ENCODE measurements at places on chromosomes 5 and 9. TPM values are rescaled to one million over a fixed set of nuclear protein-coding genes. Genes with fewer than 3 reads are reported as not detected.

GRCh38 chr9:111527347-111527746 lies 2.4 kb downstream of the ZNF483 start:
- no peak for DNase-seq

GRCh38 chr5:170509348-170509660 lies 5.5 kb downstream of the KCNIP1 start:
- no peak for DNase-seq

DNA sequence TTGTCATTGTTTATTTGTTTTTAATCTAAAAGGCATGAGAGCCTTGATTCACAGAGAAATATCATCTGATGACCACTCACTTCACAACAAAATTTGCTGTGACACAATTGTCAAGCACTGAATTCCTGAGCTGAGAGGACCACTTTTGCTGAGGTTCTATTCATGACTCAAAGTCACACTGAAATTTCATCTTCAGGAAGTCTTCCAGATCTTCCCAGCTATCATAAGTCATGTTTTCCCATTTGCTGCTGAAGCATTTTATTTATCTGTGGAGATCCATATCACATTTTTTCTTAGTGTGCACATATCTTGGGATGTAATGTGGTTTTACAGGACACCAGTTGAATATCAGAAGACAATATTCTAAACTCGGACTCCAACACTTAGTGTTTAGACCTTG lies 255.1 kb upstream of the TRIM32 start:
- no peak for DNase-seq

DNA sequence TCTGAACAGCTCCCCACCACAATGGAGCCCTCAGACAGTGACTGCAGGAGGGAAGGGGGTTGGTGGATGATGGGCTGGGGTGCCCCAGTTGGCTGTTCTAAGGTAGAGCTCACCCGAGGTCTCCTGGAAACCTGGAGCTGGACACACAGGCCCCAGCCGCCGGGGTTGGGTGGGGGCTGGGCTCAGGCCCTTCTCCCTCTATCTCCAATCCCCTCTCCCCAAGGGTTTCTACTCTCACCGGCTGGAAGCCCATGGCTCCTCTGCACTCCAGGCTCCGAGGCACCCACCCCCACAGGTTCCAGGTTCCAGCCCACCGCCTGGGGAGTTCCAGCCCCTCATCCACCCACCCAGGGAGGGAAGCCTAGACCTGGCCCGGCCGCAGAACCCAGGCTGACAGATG lies 766 bp downstream of the NR5A1 start:
- no peak for DNase-seq

GRCh38 chr9:118059484-118060278 lies 355.5 kb downstream of the TLR4 start:
- no peak for DNase-seq

DNA sequence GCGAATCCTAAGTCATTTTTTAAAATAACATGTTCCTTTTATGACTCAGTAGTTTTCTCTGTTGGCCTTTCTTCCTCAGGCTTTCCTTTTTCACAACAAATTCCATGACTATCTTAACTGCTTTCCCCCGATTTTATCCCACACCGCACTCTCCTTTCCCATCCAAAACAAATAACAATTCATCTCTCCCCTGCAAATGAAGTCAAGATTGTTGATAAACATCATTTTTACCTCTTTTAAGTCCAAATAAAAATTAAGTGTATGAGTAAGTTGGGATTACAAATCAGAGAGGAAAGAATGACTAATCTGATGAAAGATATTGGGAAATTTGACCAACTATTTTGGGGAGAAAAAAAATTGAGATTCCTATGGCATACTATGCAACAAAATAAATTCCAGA lies 47.3 kb downstream of the SEC61B start:
- no peak for DNase-seq

DNA sequence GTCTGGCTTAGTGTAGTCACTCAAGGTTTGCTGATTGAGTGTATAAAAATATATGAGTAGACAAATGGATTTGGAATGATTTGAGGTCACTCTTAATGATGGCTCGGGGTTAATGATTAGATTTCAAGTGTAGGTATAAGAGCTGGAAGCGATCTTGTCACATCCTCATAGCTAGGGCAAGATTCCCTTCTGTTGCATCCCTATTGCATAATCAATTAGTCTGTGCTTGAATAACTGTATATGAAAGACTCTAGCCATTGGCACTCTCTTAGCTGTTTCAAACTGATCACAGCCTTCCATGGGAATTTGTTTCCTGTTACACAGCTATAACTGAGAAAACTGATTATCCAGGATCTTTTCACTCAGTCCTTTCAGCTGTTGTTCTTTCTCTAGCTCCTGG lies 811.6 kb downstream of the TLE4 start:
- DNase-seq = no peak

DNA sequence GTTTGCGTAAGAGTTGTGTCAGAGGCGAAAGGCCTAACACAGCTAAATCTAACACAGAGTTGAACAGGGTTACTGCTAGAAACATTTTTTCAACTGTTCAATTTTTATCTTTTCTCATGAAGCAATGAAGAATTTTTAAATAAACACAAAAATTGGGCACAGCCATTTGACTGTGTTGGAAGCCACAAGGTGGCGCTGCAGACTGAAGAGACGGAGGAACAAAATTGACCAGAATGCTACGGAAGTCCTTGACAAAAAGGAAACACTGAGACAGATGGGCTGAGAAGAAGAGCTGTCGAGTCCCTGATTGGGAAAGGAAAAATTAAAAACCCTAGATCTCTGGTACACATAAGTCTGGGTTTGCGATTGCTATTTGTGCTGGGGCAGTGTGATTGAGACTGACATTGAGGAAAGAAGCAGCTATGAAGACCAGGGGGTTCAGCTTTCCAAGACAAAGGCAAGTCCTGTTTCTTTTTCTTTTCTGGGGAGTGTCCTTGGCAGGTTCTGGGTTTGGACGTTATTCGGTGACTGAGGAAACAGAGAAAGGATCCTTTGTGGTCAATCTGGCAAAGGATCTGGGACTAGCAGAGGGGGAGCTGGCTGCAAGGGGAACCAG lies at the start of gene PCDHB9:
Gene PCDHB9, plus strand, starts transcription at position 265 of the 616 bp plus-strand sequence. Its CDS starts 158 bp downstream, at position 423.
- no peak for DNase-seq

DNA sequence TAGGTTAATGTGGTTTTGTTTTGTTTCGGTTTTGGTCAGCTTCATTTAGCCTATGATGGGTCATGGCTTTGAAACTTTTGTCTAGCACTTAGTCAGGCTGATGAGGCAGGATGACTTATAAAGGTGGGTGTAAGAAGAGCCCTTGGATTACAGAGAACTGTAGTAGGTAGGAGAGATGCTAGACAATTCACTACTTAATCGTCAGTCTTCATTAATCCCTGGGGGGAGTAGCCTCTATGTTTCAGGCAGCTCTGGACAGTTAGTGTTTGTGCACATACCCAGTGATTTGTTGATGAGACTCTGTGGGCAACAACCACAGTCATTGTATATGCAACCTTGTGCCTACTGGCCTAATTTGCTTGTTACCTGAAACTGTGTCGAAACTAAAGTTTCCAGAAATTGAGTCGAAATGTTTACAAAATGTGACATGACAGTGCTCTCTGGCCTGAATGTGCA lies 113.3 kb downstream of the MTREX start:
- DNase-seq = no peak

GRCh38 chr9:14530841-14531240 lies 162.4 kb downstream of the ZDHHC21 start:
- no peak for DNase-seq

DNA sequence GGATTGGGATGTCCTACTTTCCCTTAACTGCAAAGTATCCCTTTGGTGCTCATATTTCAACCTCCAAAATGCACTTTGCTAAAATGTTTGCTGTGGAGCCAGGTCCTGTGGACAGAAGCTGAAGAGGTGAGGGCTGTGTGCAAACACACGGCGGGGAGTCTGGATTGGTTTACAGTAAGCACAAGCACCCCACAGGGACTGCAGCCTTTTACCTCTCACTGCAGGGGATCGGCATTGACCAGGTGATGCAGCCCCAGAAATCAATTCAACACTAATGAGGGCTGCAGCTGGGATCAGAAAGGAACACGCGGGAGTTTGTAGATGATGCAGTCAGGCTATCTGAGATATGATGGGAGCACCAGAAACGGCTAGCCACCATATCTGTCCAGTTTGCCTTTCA lies 450.9 kb downstream of the CCDC171 start:
- DNase-seq = no peak

GRCh38 chr9:124673063-124673462 lies 98.0 kb downstream of the NR6A1 start:
- no peak for DNase-seq

DNA sequence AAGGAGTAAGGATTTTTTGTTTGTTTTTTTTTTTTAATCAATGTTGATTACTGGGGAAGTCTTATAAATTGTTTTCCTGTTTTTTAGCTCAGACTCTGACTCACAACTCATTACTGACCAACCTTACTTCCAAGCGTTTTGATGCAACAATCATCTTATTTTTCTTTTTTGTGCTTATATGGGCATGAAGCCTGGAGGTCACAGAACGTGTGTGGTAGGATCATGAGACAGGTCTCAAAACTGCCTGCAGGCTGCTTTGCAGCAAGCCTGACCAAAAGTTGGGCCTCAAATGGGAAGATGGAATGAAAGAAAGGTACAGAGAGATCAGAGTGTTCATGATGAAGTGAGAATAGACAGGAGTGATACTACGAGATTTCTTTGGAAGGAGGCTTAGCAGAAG lies 38.5 kb downstream of the SNCAIP start:
- DNase-seq = no peak

DNA sequence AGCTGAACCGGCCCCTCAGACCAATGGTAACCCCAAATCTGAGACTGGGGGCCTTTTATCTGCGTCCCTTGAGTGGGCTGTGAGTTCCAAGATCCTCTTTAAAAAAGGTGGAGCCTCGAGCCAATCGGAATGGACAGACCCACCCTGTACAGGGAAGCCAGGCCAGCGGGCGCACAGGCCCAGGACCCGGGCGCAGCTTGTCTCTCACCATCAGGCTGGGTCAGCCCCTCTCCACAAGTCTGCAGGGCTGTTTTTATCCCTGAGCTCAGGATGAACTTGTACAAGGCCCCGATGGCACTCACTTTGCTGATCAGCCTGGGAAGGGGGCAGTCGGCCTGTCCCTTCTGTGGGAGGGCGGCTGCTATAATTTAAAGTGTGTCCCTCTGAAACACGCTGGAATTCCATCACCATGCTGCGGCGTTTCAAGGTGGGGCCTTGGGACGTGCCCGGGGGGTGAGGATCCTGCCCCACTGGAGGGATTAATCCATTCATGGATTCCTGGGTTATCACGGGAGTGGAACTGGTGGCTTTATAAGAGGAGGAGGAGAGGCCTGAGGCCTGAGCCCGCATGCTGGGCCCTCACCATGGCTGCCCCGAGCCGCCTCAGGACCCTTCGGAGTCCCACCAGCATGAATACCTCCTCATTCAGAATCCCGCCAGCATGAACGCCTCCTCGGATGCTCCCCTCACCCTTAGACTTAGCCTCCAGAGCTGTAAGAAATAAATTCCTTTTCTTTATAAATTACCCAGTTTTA lies 14.1 kb downstream of the EXD3 start:
- DNase-seq = no peak

- DNase-seq = no peak
Observed at GRCh38 chr9:79013715-79014610, 557.8 kb upstream of the TLE4 start.

DNA sequence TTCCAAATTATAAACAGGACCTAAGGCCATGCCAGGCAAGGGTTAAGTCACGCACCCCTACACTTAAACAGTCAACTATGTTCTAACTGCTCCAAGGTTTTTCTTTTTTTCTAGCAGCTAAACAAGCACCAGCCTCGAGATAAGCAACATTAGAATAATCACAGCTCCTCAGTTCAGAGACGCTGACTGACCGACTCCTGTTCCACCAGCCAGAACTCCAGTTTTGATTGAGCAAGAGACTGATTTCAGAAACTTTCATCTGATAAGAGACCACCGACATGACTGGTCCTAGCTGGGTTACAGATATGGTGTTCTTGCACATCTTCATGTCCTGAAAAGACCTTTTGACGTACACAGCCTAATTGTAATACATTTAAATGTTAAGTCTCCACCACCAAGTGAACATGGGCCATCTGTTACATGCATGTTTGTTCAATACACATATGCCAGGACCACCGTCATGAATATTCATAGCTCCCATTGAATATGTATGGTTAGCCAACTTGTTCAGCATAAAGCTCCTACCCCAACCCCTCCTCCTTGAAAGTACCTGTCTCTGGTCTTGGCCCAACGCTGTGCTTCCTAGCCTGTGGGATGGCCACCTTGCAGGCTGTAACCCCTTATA lies 23.7 kb upstream of the OTULINL start:
- no peak for DNase-seq

GRCh38 chr5:96885518-96886338 lies 9.4 kb downstream of the ERAP2 start:
- DNase-seq = no peak

GRCh38 chr5:44847206-44847852 lies 38.6 kb downstream of the MRPS30 start:
- no peak for DNase-seq

DNA sequence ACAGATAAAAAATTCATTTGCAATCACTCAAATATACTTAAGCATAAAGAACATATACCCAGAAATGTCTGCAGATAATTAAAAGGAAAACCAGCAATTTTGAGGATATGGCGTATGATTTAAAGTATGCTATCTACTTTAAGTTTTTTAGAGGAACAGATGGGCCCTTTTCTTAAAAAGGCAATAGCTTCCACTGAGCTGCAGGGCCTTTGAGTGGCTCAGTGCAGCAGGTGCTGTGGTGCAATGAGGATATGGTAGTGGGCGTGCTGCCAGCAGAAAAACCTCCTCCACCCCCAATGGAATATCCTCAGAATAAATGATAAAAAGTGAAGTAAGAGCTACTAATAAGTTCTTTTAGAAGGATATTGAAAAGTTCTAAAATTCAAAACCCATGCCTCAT lies 814.5 kb downstream of the MTRR start:
- DNase-seq = no peak

DNA sequence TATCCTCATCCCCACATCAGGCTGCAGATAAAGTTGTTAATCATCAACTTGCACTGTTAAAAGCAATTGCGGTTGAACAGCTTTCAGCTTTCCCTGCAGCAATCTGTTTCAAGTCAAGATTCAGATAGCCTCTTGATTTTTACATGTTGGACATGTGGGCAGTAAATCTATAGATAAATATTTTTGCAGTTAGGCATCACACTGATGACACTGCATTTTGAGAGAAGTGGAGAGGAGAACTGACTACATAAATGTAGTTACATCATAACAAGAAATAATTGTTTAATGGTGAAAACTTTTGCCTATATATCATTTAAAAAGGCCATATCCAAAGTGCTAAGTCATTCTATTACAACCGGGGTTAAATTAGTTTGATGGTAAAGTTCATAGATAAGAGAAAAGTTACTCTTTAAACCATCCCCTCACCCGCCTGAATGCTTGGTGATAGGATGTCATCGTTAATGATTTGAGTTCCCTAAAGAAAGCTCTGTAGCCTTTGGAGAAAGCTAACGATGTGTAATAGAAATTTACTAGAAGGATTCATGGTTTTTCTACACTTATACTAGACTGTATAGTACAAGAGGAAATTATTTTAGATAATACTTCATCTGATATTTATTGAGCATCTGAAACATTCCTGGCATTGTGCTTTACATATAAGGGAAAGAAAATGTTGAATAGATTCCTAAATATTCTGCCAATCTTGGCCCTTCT lies 30.8 kb upstream of the ALDH1A1 start:
- no peak for DNase-seq

- DNase-seq = no peak
Observed at GRCh38 chr9:16626577-16627130, 243.8 kb downstream of the BNC2 start.

The POU5F2 gene
- total RNA-seq = 4.9 TPM

The CREBRF gene
- total RNA-seq = 36.5 TPM

The TLE1 gene
- total RNA-seq = 74.0 TPM

The KLHL3 gene
- total RNA-seq = 16.8 TPM

The GPR151 gene
- total RNA-seq = not detected

The SUSD3 gene
- 3.0 TPM for total RNA-seq

The SIMC1 gene
- 25.7 TPM for total RNA-seq

The TGFBI gene
- 147 TPM for total RNA-seq

The FGFR4 gene
- total RNA-seq = 6.4 TPM

Measured in ureter (tissue), 1 donor.